Mucosa of gallbladder (tissue), 1 donor: ENCODE measurements at places on chromosomes 4 and X.

DNA sequence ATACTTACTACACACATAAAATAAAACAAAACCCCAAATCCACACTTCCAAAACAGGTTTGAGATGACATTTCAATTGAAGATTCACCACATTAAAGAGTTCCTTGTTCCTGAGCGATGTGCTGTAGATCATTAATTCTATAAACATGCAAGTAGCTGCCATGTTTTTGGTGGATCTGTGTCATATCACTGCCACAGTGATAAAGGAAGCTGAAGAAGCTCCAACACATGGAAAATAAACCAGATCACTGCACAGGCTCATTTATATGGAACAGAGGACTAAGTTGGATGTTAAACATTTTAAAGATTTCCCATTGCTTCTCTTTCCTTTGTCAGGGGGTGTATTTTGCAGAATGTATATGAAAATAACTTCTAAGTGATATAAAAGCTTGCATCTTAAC is 2.8 kb upstream of the RBM46 start:
- DNase-seq, result no peak

GRCh38 chr4:39825741-39826231 is 127.8 kb downstream of the UBE2K start:
- DNase-seq, result no peak

DNA sequence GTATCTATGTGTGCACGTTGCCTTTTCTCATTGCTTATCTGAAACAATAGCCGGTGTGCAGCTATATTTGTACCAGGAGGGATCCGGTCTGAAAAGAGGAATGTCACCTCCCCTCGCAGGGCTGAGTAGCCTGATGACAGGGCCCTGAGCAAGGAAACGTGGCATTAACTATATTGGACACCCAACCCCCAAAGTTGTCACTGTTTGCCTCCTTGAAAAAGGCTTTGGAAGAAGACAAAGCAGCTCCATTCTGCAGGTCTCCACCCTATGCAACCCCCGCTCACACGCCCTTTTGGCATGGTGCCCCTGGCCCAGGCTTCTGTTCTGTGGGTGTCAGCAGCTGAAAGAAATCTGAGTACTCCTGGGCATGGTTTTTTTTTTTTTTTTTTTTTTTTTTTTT is 8.2 kb downstream of the PRRG3 start:
- DNase-seq, result no peak

- DNase-seq, result no peak
Observed at GRCh38 chrX:16934185-16934584, 12.3 kb upstream of the REPS2 start.

DNA sequence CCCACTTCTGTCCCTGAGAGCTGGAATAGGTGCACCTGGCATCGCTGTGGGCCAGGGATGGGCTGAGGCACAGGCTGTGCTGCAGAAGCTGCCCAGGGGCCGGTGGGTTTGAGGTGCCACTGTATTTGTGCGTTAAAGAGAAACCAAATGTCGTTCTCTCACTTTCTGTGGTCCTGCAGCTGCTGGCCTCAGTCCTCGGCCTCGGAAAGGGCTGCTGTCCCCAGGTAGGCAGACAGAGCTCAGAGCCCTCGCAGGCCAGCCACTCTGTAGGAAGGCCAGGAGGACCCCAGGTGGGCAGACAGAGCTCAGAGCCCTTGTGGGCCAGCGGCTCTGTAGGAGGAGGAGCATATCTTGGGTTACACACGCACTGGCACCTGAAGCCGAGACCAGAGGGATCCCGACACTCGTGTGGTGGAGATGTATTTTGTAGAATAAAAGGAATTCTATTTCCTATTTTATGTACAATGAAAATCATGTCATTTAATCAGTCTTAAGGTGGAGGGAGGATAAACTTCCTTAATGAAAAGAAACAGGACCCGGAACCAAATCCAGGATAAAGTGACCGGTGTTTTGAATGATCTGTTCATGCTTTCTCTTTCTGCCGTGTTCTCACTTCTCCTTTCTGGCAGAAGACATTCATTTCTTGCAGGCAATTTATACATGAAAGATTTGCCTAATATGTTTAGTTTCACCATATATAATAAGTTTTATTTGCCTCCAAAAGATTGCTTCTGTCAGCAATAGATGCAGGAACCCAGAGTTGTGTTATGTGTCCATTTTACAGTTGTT is 54.4 kb upstream of the HGFAC start:
- no peak for DNase-seq

GRCh38 chr4:54189140-54189539 is 40.0 kb upstream of the PDGFRA start:
- no peak for DNase-seq

GRCh38 chr4:75514949-75515612 is 808 bp downstream of the THAP6 start:
- DNase-seq, result no peak

DNA sequence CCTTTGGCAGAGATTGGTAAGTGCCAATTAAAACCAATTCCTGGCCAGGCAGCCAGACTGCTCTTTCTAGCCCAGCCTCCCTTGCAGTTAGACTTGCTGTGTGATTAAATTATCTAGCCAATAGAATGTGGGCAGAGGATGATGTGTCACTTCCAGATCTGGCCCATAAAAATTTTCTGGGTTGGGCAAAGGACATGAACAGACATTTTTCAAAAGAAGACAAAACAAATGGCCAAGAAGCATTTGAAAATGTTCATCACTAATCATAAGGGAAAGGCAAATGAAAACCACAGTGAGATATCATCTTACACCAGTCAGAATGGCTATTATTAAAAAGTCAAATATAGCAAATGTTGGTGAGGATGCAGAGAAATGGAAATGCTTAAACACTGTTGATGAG is 71.4 kb upstream of the STIM2 start:
- DNase-seq, result no peak

- no peak for DNase-seq
Observed at GRCh38 chr4:133270021-133270570, 121.0 kb downstream of the PCDH10 start.

DNA sequence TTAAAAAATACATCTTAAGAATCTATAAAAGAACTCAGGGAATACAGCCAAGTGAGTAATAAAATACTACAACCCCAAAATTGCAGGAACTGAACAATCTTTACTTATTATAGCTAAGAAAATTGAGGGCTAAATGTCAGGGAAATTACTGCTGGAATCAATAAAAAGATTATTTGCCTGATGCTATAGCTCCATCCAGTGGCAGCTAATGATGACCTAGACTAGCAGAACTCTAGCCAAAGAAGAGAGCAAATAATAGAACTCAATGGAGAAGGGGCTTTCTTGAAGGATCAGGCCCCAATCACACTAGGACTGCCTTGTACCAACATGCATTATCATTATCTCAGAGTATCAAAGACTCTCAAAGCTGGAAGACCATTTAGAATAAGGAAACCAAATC is 85.0 kb upstream of the FAM241A start:
- DNase-seq, result no peak

- no peak for DNase-seq
Observed at GRCh38 chr4:119506806-119507205, 121.8 kb downstream of the PDE5A start.

DNA sequence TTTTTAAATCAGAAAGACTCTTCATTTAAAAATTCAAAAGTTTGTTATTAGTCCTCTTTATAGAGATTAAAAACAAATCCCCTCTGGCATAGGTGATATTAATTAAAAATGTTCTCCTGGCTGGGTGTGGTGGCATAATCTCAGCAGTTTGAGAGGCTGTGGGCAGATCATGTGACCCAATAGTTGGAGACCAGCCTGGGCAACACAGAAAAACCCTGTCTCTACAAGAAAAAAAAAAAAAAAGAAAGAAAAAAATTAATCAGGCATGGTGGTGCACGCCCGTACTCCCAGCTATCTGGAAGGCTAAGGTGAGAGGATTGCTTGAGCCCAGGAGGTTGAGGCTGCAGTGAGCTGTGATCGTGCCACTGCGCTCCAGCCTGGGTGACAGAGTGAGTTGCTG is 38.9 kb downstream of the RASGEF1B start:
- no peak for DNase-seq

DNA sequence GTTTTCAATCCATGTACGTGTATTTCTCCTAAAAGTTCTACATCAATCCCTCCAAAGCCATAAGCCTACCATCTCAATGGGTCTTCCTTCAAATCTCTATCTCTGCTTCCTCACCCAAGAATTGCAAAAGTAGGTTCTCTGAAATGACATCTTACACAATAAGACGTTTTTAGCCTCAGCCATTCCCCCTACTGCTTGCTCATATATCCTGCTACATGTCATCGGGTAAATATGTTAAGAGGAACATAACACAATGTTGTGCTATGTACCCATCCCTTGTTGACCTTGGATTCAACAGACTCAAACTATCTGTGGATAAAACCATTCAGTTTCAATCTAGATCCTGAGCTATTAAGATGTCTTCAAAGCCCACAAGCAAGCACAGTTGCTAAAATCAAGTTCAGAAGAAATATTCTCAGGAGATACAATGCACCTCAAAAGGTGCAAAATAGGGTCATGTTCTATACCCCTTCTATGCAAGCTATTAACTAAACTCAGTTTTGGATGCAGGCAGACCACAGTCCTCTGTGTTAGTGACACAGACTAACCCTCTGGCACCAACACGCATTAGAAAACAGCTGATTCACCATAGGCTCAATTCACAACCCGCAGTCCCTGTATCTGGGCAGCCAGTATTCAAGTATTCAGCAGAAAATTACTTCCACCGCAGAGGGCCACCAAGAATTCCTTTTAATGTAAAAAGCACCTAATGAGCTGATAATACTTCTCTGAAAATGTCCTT is 56.8 kb downstream of the CD99L2 start:
- no peak for DNase-seq

- DNase-seq, result peak; percentile 55
Observed at GRCh38 chrX:133921764-133922389, 63.5 kb downstream of the GPC3 start.

DNA sequence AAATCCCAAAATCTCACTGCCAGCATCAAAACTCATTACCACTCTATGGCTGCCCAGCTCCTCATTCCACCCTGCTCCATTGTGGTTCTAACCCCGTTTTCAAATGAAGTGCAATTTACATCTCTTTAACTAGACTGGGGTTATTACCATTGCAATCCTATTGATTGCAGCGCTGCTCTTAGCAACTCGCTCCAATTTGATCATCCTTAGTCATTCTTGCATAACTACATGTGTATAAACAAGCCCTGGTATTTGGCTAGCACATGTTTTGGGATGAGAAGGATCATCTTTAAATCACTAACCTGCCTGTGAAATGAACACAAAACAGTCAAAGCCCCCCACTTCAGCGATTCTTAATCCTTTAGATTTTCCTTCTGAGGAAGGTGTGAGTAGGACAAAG is 340.1 kb upstream of the PPARGC1A start:
- no peak for DNase-seq

- DNase-seq, result no peak
Observed at GRCh38 chr4:103567591-103567990, 152.2 kb downstream of the TACR3 start.

- DNase-seq, result no peak
Observed at GRCh38 chr4:138487230-138487629, 245.1 kb upstream of the SLC7A11 start.

DNA sequence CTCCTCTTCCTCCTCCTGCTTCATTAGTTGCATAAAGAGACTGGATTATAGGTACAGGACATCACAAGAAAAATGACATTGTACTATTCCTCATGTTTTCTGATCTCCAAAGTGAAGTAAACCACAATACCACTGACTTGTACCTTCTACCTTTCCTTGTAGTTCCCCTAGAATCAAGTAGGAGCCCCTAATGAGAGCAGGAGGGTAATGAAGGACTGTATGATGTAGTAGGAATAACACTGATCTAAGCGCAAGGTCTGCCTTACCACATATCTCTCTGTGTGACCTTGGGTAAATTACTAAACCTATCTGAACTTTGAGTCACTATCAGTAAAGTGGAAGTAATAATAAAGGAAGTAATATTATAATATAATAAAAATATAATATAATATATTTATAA is 3.6 kb downstream of the VSIG4 start:
- DNase-seq, result no peak

- no peak for DNase-seq
Observed at GRCh38 chr4:2803624-2804448, 11.0 kb downstream of the SH3BP2 start.

- DNase-seq, result no peak
Observed at GRCh38 chrX:74656079-74656745, 41.8 kb upstream of the RLIM start.

GRCh38 chr4:123588631-123589241 is 192.1 kb downstream of the SPRY1 start:
- peak; percentile 20 for DNase-seq

GRCh38 chrX:153925387-153925738 is 701 bp downstream of the ARHGAP4 start:
- DNase-seq, result no peak

DNA sequence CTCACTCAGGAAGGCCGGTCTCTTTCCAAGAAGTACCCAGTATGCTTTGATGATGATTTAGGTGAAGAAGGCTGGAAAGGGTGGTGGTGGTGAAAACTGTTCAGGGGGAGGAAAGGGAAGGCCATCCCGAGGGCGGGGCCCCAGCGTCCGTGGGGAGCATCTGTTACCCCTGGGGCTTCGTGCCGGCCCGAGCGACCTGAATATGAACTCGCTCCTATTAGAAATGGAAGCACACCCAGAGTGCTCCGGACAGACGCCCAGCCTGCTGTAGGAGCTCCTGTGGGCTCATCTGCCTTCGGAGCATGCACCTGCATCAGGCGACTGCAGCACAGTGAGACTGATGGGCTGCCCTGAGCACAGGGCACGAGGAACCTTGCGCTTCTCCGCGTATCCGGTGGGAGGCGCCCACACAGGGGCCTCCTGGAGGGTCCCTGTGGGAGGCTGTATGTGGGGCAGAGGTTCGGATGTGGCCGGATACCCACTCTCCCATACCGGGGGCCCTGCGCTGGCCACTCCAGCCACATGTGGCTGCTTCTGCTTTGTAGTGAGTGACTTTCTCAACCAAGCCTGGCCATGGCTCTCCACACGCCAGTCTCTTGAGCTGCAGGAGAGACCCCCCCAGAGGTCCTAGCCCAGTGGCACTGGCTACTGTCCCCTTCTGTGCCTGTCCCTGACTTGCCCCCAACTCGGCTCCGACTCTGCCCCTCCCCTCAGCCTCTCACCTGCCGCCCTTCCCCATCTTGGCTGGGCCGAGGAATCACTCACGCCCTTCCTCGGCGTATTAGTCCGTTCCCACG is 36.7 kb downstream of the FGFRL1 start:
- DNase-seq, result no peak

GRCh38 chrX:79159800-79160199 is 15.3 kb downstream of the GPR174 start:
- DNase-seq, result no peak

- no peak for DNase-seq
Observed at GRCh38 chrX:19100586-19100985, 21.7 kb downstream of the ADGRG2 start.

DNA sequence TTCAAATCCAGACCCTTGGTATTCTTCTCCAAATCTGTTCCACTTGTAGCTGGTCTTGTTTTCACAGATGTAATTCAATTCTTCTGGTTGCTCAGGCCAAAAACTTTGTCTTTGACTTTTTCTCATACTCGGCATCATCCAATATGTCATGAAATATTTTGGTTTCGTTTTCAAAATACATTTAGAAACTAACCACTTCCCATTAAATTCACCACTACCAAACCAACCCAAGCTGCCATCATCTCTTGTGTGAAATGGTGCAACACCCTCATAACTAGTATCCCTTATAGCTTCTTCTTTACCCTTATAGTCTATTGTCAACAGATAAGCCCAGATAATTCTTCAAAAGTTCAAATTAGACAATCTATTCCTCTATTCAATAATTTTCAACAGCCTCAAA is 192.1 kb downstream of the PRR32 start:
- no peak for DNase-seq

GRCh38 chr4:79255793-79256192 is 70.1 kb downstream of the NAA11 start:
- no peak for DNase-seq
